Activated T-helper 2 cell treated with anti-CD3 and anti-CD28 coated beads, Interferon-gamma antibody, Interleukin-2, Interleukin-4, amounts not matched to agents 10 μg/mL and 5 μg/mL and 100 μg/mL, durations not matched to agents 14 hours and 24 hours and 36 hours (primary cell): ENCODE measurements at places on chromosomes 1 and 21.

DNA sequence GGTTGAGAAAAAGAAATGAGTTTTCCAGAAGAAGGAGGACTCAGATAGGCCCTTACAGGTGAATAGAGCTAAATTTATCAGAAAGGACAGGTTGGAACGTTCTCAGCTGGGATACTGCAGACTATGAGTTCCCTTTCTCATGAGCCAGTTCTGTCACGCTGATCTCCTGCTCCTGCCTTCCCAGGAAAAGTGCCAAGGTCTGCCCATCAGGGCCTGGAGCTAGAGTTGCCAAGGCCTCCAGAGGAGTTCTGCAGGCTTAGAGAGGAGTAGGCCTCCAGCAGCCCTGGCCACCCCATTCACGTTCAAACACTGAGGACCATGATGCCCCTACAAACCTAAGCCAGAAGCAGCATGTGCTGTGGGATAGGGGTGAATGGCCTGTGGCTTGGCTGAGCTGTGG is 126.8 kb upstream of the TNR start:
- DNase-seq = no peak
- no peaks in the 10 kb centered on the region for H3K4me1 ChIP-seq
- H3K36me3 ChIP-seq = no peaks in the 10 kb centered on the region
- no peak overlapping the region for H3K4me3 ChIP-seq

DNA sequence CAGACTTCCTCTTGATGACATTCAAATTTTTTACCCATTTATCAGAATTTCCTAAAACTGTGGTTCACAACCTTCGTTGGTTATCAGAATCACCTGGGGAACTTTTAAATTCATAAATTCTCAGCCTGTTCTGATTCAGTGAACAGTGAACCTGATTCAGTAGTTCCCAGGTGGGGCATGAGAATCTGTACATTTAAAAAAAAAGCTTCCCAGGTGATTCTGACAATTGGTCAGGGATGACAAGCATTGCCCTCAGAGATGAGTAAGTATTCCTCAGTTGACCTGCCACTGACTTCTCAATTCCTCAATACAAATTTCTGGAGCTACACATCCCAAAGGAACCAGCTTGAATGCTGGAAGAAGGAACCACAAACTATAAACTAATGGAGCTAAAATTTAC is 23.5 kb upstream of the CR2 start:
- no peak overlapping the region for H3K4me3 ChIP-seq
- no peaks in the 10 kb centered on the region for H3K4me1 ChIP-seq
- no peak overlapping the region for H3K27ac ChIP-seq
- DNase-seq = no peak
- H3K36me3 ChIP-seq = no peaks in the 10 kb centered on the region

GRCh38 chr1:64483731-64484414 is 13.9 kb downstream of the CACHD1 start:
- peaks cover 36% of the 10 kb centered on the region for H3K27me3 ChIP-seq
- H3K4me3 ChIP-seq = no peak overlapping the region
- no peaks in the 10 kb centered on the region for H3K4me1 ChIP-seq
- no peaks in the 10 kb centered on the region for H3K36me3 ChIP-seq
- no peak for DNase-seq
- H3K27ac ChIP-seq = no peak overlapping the region

GRCh38 chr1:94676686-94677085 is 135.1 kb upstream of the F3 start:
- no peaks in the 10 kb centered on the region for H3K4me1 ChIP-seq
- no peaks in the 10 kb centered on the region for H3K36me3 ChIP-seq
- H3K4me3 ChIP-seq = no peak overlapping the region
- no peak overlapping the region for H3K27ac ChIP-seq
- H3K27me3 ChIP-seq = peaks cover 3% of the 10 kb centered on the region

- H3K4me1 ChIP-seq = peaks cover 28% of the 10 kb centered on the region
- no peaks in the 10 kb centered on the region for H3K36me3 ChIP-seq
- DNase-seq = no peak
- H3K27ac ChIP-seq = no peak overlapping the region
These were observed 65.3 kb downstream of the VAV3 start for GRCh38 chr1:107899655-107900054.

DNA sequence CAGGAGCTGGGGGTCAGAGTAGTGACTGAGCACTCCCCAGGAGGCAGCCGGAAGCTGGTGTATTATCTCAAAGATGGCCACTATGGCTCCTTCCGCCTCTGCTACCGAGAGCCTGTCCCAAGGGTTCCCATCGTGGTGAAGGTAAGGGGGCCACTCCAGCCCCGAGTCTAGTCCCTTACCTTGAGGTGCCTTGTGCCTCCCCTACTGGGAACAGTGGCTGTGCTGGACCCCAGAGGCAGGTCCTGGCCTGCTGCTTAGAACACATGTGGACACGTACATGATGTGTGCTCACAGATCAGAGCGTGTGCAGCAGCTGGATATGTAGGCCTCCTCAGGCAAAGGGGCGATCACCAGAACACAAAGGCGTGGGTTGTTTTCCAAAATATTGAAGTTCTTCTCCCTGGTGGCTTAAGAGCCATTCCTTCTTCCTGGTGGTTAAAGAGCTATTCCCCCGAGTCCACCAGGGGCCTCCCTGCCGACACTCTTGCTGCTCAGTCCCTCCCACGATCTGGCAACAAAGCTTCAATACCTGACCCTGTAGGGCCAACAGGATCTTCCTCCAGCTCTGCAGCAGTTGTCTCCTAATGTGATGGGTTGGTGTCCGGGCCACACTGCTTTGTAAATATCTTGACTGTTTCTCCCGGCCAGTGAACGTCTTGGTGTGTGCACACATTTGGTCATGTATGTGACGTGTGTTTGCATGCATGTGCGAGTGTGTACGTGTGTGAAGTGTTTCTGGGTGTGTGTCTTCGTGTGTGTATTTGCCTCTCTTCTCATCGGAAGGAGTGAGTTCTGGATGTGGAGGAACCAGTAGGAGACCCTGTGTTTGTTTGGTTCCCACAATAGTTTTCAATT is 68.4 kb upstream of the TINAGL1 start:
- no peak overlapping the region for H3K4me3 ChIP-seq
- H3K36me3 ChIP-seq = no peaks in the 10 kb centered on the region
- peaks cover 5% of the 10 kb centered on the region for H3K27me3 ChIP-seq
- peaks cover 22% of the 10 kb centered on the region for H3K4me1 ChIP-seq
- H3K27ac ChIP-seq = no peak overlapping the region
- no peak for DNase-seq

DNA sequence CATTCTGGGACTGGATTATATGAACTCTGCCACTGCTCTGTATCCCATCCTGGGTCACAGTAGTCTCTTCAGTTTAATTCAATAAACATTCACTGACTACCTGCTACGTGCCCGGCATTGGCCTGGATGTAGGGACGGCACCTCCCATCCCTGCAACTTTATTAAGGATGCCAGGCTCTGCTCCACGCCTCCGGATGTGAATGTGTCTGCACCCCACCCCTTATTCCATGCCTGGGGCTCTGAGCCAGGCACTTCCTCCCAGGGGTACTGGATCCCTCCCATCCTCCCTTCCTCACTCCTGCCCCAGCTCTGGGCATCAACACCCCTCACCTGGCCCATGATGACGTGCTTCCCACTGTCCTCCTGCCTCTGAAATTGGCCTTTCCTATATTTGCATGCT is 53.7 kb downstream of the KCNN3 start:
- H3K4me1 ChIP-seq = no peaks in the 10 kb centered on the region
- no peaks in the 10 kb centered on the region for H3K36me3 ChIP-seq
- H3K27ac ChIP-seq = no peak overlapping the region
- H3K4me3 ChIP-seq = no peak overlapping the region

GRCh38 chr1:211741116-211741515 is 65.7 kb upstream of the NEK2 start:
- H3K4me1 ChIP-seq = peaks cover 27% of the 10 kb centered on the region
- H3K36me3 ChIP-seq = peaks cover 6% of the 10 kb centered on the region
- no peaks in the 10 kb centered on the region for H3K27me3 ChIP-seq
- no peak for DNase-seq
- H3K4me3 ChIP-seq = no peak overlapping the region

- H3K4me1 ChIP-seq = no peaks in the 10 kb centered on the region
- H3K27ac ChIP-seq = no peak overlapping the region
- peaks cover 12% of the 10 kb centered on the region for H3K36me3 ChIP-seq
- H3K27me3 ChIP-seq = no peaks in the 10 kb centered on the region
- no peak for DNase-seq
- no peak overlapping the region for H3K4me3 ChIP-seq
These were observed 29.4 kb upstream of the MX1 start for GRCh38 chr21:41396558-41397075.

- peaks cover 48% of the 10 kb centered on the region for H3K27me3 ChIP-seq
- H3K4me3 ChIP-seq = no peak overlapping the region
- H3K4me1 ChIP-seq = no peaks in the 10 kb centered on the region
- H3K36me3 ChIP-seq = no peaks in the 10 kb centered on the region
- no peak overlapping the region for H3K27ac ChIP-seq
These were observed 5.0 kb upstream of the FCAMR start for GRCh38 chr1:206975306-206975705.

GRCh38 chr1:22328331-22329147 is 123.1 kb upstream of the ZBTB40 start:
- H3K4me1 ChIP-seq = no peaks in the 10 kb centered on the region
- no peaks in the 10 kb centered on the region for H3K36me3 ChIP-seq
- H3K27ac ChIP-seq = no peak overlapping the region
- no peak for DNase-seq
- no peak overlapping the region for H3K4me3 ChIP-seq

GRCh38 chr1:71831646-71832045 is 450.7 kb downstream of the NEGR1 start:
- no peak overlapping the region for H3K27ac ChIP-seq
- no peaks in the 10 kb centered on the region for H3K27me3 ChIP-seq
- no peak overlapping the region for H3K4me3 ChIP-seq
- no peak for DNase-seq

GRCh38 chr1:29497395-29498125 is 261.2 kb downstream of the PTPRU start:
- no peak for DNase-seq
- H3K4me1 ChIP-seq = no peaks in the 10 kb centered on the region
- H3K27me3 ChIP-seq = peaks cover 1% of the 10 kb centered on the region
- H3K36me3 ChIP-seq = no peaks in the 10 kb centered on the region
- no peak overlapping the region for H3K4me3 ChIP-seq
- no peak overlapping the region for H3K27ac ChIP-seq

DNA sequence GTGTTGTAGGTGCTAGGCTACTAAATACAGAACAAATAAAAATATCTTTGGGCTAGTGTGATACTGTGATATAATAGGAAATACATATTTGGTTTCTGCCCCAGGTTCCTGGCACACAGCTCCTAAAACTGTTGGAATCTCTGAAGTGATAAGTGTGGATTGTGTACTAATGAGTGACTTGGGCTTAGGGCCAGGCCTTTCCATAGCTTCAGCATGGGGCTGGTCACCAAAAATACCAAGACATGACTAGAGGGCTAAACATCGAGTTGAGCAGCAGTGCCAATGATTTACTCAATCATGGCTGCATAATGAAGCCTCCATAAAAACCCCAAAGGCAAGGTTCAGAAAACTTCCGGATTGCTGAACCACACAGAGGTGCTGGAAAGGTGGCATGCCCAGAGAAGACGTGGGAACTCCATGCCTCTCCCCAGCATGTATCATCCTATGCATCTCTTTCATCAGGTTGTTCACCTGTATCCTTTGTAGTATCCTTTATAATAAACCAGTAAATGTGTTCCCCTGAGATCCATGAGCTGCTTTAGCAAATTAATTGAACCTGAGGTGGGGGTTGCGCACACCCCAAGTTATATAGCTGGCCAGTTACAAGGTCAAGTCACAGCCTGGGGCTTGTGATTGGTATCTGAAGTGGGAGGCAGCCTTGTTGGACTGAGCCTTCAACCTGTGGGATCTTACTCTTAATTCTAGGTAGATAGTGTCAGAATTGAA is 51.6 kb downstream of the ZMYM4 start:
- H3K4me1 ChIP-seq = peaks cover 9% of the 10 kb centered on the region
- H3K4me3 ChIP-seq = no peak overlapping the region
- H3K27ac ChIP-seq = no peak overlapping the region
- peaks cover 8% of the 10 kb centered on the region for H3K36me3 ChIP-seq
- no peak for DNase-seq

GRCh38 chr1:239872626-239873025 is 219.1 kb upstream of the FMN2 start:
- H3K4me1 ChIP-seq = no peaks in the 10 kb centered on the region
- no peaks in the 10 kb centered on the region for H3K36me3 ChIP-seq
- H3K27me3 ChIP-seq = no peaks in the 10 kb centered on the region
- H3K27ac ChIP-seq = no peak overlapping the region
- no peak overlapping the region for H3K4me3 ChIP-seq

DNA sequence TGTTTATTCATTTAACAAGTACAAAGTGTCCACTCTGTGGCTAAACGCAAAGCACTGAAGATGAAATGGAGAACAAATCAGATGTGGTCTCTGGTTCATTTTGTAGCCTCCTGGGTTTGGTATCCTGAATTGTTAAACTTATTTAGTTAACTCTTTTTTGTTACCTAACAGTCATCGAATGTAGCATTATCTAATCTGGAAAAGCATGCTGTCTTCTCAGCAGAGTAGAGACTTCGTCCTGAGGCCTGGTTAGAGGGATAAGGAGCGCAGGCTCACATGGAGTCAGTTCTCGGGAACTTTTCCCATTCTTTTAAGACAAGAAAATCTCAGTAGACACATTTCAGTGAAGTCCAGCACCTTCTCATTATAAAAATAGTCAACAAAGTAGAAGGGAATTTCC is 33.1 kb upstream of the SH3D21 start:
- peaks cover 5% of the 10 kb centered on the region for H3K4me1 ChIP-seq
- no peak overlapping the region for H3K27ac ChIP-seq
- DNase-seq = no peak
- H3K36me3 ChIP-seq = peaks cover 42% of the 10 kb centered on the region
- no peaks in the 10 kb centered on the region for H3K27me3 ChIP-seq

DNA sequence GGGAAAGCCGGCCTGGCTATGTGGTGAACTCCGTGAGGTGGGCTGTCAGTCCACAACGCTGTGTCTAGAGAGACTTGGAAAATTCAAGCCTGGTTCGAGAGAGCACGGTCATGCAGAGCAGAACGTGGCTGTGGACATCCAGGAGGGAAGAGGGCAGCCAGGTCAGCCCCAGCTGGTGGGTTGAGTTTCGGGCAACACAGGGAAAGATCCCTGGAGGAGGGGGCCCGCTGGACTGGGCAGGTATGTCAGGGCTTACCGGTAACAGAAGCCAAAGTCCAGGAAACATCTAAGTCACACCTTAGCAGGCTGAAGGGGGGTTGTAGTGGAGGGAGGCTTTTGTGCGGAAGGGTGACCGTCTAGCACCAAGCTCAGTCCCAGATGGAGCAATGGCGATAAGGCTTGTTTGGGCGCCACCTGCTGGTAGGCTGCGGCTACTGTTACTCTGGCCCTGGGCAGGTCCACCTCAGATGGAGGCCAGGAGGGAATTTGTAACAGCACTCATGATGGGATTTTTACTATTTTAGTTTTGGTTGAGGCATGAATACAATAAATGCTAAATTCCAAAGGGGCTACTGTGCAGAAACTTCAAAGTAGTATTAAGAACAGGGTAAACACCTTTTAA is 143.3 kb upstream of the ZNF644 start:
- peak; percentile 50 for DNase-seq
- H3K27ac ChIP-seq = no peak overlapping the region
- no peak overlapping the region for H3K4me3 ChIP-seq
- H3K27me3 ChIP-seq = no peaks in the 10 kb centered on the region
